CD14-positive monocyte (primary cell): ENCODE measurements at places on chromosomes 7 and 10.

- DNase-seq, result no peak
Observed at GRCh38 chr10:64071218-64071617, 550.0 kb downstream of the REEP3 start.

DNA sequence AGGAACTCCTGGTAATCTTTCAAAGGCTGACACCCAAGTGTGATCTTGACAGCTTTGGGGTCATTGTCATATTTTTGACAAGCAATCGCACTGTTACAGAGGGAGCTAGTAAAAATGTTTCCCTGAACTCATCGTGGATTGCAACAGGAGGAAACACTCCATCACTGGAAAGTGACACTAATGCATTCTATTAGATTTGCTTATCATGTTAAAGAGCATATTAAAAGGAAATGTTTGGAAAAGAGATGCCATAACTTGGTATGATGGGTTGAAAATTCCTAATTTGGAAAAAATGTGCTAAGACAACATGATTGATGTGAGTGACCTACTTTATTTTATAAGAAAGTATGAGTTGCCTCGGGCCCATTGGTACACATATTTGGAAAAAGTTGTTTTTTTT lies 22.7 kb upstream of the EMX2 start:
- no peak for DNase-seq

- DNase-seq, result no peak
Observed at GRCh38 chr7:24438232-24438631, 135.0 kb upstream of the PALS2 start.

- DNase-seq, result no peak
Observed at GRCh38 chr7:68730194-68730593, 868.1 kb upstream of the AUTS2 start.

DNA sequence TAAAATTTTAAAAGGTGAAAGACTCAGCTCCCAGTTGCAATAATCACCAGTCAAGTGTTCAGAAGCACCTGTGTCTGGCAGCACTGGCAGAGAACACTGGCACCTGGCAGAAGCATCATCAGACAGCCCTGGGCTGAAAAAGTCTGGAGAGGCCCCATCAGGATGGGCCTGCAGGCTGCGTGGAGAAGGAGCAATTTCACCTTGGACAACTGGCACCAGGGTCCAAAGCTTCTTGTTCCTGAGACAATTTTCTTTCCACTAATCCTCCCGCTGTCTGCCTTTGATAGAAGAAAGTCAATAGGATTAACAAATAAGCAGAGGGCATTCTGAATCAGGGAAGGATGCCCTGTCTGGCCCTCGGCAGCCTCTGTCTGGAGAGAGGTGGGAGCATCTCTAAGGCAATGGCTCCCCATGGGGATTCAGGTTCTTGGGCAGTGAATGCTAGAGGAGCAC lies 6.5 kb downstream of the COBL start:
- no peak for DNase-seq

GRCh38 chr10:118610577-118610976 lies 15.1 kb upstream of the PRLHR start:
- no peak for DNase-seq

DNA sequence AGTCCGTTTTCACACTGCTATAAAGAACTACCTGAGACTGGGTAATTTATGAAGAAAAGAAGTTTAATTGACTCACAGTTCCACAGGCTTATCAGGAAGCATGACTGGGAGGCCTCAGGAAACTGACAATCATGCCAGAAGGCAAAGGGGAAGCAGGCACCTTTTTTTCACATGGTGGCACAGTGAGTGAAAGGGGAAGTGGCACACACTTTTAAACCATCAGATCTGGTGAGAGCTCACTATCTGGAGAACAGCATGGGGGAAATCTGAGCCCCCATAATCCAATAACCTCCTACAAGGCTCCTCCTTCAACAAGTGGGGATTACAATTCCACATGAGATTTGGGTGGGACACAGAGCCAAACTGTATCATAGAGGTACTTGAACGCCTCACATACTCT lies 30.0 kb downstream of the AGR3 start:
- DNase-seq, result peak; percentile 81

DNA sequence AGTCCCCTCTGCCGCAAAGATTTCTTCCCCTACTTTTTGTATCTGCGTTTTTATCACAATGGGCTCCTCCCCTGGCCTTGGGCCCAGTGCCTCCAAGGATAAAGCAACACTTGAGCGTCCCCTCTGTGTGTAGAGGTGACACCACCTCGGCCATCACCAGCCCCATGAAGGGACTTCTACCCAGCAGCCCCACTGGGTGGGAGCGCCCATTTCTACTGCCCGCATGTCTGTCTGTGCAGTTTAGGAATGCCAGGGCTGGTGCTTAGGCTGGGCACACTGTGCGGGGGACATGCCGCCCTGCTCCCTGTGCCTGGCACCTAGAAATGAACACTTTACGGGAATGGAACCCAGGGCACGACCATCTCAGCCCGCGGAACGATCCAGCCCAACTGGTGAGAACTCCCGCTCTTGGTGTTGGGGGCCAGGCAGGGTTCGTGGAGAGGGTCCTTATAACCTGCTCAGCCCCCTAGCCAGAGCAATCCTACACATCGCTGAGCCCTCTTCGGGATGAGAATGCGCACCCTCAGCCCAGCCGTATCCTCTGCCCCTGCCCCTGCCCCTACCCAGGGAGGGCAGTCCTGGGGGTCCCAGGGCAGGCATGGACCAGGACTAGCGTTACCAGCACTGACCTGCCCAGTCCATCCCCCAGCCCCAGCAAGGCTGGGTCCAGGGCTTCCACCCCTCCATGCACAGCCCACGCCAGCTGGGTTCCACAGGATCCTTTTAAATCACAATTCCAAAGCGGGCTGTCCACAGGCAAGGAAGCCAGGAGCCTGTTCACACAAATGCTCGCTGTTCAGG lies 12.8 kb downstream of the CRYGN start:
- no peak for DNase-seq

DNA sequence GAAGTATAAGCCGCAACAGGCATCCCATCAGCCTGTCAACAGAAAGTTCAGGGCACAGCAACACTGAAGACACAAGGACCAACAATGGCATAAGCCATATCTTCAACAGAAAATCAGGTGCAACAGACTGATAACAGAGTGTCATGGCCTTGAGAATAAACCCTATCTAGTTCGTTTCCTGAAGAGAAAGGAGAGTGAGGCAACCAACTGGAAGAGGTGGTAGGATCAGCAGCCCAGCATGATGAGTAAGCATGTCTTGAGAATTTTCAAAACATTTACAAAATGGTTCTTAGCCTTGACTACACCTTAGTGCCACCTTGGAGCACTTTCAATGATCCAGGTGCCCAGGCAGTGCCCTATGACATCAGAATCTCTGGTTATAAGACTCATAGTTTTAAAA lies 290.2 kb upstream of the SEMA3C start:
- DNase-seq, result no peak

- DNase-seq, result no peak
Observed at GRCh38 chr7:50956522-50957155, 173.9 kb upstream of the GRB10 start.

DNA sequence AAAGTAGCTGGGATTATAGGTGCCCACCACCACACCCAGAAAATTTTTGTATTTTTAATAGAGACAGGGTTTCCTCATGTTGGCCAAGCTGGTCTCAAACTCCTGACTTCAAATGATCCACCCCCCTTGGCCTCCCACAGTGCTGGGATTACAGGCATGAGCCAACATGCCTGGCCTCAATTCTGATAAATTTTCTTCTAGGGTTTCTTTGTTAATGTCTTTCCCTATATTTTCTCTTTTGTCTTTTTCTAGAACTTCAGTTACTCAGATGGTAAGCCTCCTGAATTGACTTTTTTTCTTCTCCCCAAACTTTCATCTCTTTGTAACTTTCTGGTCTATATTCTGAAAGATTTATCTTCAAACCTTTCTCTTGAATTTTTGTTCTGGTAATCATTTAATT lies 12.7 kb upstream of the SMURF1 start:
- no peak for DNase-seq

GRCh38 chr10:24449321-24449740 lies 240.4 kb downstream of the KIAA1217 start:
- DNase-seq, result no peak

GRCh38 chr7:55280031-55280454 lies 85.1 kb upstream of the LANCL2 start:
- peak; percentile 26 for DNase-seq

GRCh38 chr10:120978589-120979252 lies 127.6 kb downstream of the WDR11 start:
- DNase-seq, result no peak

GRCh38 chr10:73859428-73859783 lies 14.9 kb downstream of the CAMK2G start:
- DNase-seq, result no peak

DNA sequence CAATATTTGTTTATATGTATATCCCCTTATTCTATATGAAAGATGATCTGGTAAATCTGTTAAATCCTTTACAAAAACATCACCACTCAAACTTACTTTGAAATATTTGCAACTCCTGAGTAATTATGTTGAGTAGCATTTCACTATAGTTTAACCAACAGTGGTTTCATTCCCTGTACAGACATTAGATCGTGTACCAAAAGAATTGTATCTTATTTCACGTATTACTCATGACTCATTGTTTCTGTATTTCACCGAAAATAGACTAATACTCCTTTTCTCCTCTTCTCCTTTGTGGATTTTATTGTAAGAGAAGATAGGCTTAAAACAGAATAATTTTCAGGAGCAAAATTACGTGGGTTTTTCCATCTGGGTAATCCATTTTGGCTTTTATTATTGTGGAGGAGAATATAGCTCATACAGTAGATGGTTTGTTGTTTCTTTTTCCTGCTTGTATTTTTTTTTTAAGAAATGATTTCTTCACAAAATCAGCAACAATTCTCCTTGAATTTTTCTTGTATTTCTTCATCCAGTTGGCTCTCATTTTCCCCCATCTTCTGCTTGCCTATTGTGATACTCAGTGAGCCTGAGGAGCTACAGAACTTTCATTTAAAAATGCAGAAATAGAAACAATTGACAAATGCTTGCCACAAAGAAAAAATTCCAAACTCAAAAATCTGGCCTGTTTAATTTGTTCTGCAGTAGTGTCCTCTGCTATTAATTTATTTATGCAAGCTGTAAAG lies 90.6 kb upstream of the OIT3 start:
- DNase-seq, result no peak

DNA sequence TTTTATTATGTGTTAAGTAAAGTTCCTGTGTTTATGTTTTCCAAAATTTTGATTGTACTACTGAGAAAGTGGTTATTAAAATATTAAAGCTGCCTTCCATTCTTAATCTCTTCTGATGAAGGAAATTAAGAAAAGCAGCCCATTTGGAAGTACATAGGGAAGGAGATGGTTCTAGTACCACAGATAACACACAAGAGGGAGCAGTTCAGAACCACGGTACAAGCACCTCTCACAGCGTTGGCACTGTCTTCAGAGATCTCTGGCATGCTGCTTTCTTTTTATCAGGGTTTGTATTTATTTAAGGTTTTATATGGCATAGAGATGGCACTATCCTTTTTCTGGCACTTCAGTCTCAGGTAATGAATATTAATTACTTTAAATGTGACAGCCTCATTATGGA lies 111.6 kb downstream of the PHTF2 start:
- DNase-seq, result no peak

DNA sequence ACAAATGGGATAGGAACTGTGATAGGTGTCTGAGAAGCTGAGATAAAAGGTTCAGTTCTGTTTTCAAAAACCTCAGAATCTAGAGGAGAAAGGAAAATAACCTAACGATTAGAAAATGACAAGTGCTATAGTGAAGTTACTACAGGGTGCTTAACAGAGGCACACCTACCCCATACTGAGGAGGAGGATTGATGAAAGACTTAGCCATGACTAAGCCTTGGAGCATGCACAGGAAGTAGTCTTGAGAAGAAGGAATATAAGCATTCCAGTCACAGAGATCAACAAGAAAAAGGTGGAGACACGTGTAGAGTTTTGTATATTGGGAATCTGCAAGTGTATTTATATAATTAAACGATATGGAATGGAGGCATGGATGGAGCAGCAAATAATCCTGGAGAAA lies 1225.5 kb upstream of the CELF2 start:
- DNase-seq, result no peak

DNA sequence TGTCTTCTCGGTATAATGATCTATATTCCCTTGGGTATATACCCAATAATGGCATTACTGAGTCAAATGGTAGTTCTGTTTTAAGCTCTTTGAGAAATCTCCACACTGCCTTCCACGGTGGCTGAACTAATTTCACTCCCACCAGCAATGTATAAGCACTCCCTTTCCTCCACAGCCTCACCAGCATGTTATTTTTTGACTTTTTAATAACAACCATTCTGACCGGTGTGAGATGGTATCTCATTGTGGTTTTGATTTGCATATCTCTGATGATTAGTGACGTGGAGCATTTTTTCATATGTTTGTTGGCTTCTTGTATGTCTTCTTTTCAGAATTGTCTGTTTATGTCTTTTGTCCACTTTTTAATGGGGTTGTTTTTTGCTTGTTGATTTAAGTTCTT lies 33.6 kb downstream of the KIAA1217 start:
- DNase-seq, result no peak

- DNase-seq, result no peak
Observed at GRCh38 chr10:32376771-32377170, 29.8 kb upstream of the EPC1 start.

DNA sequence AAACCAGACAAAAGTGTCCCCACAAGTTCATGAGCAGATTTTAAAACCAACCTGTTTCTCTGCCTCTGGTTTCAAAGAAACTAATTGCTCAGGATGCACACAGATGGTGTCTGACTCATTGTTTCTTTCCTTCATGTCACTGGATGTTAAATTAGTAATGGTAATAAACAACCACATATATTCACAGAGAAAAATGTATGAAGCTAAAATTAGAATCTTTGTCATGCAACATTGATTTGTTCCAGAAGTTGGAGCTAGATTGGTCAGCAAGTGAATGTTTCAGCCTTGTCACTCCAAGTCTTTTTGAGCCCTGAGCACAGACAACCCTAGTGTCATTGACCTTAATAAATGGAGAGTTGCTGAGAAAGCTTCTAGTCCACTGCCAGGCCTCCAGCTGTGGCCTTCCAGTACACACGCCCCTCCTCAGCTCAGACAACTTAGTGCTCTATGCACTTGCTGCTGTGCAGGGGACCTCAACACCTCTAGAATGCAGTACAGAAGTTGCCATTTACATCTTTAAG lies 175.9 kb downstream of the CCDC71L start:
- DNase-seq, result no peak

GRCh38 chr7:101575721-101576120 lies 53.4 kb downstream of the MYL10 start:
- DNase-seq, result no peak

GRCh38 chr10:124957404-124957947 lies 15.6 kb downstream of the ZRANB1 start:
- DNase-seq, result peak; percentile 34

DNA sequence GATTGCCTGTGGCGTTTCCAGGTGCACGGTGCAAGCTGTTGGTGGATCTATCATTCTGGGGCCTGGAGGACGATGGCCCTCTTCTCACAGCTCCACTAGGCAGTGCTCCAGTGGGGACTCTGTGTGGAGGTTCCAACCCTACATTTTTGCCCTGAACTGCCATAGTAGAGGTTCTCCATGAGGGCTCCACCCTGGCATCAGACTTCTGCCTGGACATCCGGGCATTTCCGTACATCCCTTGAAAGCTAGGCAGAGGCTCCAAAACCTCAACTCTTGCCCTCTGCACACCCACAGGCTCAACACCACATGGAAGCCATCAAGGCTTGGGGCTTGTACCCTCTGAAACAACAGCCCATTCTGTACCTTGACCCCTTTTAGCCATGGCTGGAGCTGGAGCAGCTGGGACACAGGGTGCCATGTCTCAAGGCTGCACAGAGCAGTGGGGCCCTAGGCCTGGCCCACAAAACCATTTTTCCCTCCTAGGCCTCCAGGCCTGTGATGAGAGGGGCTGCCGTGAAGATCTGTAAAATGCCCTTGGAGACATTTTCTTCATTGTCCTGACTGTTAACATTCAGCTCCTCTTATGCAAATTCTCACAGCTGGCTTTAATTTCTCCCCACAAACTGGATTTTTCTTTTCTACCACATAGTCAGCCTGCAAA lies 10.0 kb upstream of the FGL2 start:
- DNase-seq, result no peak
